Pons (tissue), 1 donor: ENCODE measurements at places on chromosomes 4 and X.

- DNase-seq = no peak
Observed at GRCh38 chr4:166049036-166049435, 176.0 kb downstream of the TLL1 start.

DNA sequence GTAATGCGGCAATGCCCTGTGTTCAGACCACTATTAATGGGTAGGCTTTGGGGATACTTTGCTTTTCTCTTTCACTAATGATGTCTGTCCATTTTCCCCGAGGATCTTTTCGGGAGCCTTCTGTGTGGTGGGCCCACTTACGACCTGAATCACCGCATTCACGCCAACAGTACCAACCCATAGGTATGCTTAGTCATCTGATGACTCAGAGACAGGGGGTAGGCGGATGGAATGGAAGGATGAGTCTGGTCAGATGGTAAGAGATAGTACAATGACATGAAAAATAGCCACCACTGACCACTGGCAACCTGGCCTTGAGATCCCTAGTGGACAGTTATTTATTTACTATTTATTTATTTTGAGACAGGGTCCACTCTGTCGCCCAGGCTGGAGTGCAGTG lies 76.0 kb upstream of the DHRSX start:
- no peak for DNase-seq

- no peak for DNase-seq
Observed at GRCh38 chr4:11931266-11931820, 502.6 kb upstream of the HS3ST1 start.

DNA sequence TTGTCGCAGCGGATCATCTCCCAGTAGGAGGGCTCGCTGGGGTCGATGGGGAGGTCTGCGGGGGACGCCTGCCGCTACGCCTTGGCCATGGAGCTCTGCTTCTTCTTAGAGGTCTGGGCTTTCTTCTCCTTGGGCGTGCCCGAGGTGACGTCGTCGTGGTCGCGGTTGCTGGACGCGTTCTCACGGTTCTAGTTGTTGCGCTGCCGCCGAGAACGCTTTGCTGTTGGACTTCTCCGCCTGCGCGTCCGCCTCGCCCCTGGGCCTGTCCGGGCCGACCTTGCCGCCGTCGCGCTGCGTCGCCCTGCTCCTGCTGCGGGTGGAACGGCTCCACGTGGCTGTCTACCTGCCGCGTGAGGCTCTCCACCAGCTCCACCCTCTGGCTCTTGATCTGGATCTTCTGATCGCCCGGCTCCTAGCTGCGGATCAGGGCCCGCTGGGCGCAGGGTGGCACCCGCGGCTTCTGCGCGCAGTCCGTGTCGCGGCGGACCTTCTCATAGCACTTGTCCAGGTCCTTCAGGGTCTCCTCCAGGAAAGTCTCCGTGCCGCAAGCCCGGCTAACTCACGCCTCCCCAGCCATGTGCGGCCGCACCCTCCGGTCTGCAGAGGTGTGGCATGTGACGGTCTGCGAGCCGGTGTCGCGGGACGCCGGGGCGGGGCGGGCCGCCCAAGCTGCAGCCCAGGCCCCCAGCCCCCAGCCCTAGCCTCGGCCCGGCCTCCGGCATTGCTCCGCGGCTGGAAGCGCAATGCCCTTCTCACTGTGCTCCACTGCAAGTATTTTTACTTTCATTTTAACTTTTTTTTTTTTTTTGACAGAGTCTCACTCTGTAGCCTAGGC lies 40.5 kb upstream of the OGT start:
- no peak for DNase-seq

DNA sequence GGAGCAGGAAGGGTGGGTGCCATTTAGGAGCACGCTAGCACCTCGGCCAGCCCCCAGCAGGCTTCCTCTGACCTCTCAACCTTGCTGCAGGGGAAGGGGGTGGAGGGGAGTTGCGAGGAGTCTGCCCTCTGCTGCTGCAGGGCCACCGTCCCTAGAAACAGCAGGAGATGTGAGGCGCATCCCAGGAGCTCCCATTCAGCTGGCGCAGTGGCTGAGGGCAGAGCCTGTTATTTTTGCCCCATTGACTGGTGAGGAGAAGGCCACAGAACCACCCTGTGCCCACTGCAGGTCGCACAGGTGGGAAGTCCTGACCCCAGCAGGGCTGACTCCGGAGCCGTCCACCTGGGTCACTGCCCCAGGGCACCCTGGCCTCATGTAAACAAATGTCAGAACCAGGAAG lies 8.0 kb downstream of the PDE6B start:
- no peak for DNase-seq

- DNase-seq = no peak
Observed at GRCh38 chr4:55372259-55372658, 23.5 kb upstream of the TMEM165 start.

- DNase-seq = no peak
Observed at GRCh38 chr4:36676139-36677050, 395.0 kb downstream of the DTHD1 start.

GRCh38 chr4:108763226-108763593 lies 357 bp upstream of the ETNPPL start:
- DNase-seq = no peak

DNA sequence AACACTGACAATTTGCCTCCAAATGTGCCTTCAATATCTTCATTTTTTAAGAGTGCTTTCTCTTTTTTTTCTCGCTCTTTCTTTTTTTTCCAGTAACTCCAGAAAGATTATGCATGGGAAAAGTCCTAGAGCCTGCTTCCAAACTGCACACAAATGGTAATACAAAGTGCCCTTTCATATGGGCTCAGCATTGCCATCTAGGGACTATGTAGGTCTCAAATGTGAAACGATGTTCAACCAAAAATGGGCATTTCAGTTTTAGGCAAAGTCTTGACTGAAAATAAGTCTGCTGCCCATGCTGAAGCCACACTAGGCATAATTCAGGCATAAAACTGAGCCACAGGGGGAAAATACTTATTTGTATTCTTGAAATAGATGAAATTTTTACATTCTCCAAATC lies 65.6 kb downstream of the SYNPO2 start:
- peak; percentile 64 for DNase-seq

DNA sequence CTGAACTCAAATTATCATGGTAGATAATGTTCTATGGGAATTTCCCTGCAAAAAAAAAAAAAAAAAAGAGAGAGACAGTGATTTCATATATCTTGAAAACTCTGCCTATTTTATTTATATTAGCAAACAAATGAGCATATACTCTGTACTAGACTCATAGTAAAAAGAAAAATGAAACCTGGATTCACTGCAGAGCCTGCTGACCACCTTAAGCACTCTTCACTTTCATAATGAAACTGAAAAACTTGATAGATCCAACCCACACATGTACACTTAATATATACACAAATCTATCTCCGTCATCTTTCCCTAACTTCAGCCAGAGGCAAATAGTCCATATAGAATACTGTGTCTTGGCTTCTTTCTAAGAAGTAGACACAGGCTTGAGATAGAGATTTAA lies 226.1 kb upstream of the KCNIP4 start:
- no peak for DNase-seq

DNA sequence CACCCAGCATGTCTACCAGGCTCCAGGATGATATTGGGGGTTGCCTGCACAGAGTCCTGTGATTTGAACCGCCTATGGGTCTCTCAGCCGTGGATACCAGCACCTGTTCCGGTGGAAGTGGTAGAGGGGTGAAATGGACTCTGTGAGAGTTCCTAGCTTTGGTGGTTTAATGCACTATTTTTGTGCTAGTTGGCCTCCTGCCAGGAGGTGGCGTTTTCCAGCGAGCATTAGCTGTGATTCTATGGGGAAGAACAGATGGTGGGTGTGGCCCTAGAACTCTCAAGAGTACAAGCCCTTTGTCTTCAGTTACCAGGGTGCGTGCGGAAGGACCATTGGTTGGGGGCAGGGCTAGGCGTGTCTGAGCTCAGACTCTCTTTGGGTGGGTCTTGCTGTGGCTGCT lies 316.9 kb upstream of the AMOT start:
- no peak for DNase-seq

- DNase-seq = peak; percentile 56
Observed at GRCh38 chr4:82429728-82430192, 502 bp downstream of the HNRNPDL start.

DNA sequence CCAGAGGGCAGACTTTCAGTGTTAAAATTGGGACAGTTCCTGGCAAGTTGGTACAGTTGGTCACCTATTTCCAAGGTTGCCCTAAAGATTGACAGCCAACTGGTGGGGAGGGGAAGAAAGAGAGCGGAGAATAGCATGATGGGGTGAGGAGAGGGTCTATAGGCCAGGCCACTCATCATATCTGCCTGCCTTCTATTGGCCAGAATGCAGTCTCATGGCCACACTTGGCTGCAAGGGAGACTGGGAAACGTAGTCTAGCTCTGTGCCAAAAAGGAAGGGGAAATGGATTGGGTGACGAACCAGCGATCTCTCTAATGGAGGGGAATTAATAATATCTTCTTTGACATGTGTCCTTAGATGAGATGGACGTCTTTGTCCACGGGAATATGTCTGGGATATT lies 197.4 kb upstream of the ATP6AP2 start:
- no peak for DNase-seq

DNA sequence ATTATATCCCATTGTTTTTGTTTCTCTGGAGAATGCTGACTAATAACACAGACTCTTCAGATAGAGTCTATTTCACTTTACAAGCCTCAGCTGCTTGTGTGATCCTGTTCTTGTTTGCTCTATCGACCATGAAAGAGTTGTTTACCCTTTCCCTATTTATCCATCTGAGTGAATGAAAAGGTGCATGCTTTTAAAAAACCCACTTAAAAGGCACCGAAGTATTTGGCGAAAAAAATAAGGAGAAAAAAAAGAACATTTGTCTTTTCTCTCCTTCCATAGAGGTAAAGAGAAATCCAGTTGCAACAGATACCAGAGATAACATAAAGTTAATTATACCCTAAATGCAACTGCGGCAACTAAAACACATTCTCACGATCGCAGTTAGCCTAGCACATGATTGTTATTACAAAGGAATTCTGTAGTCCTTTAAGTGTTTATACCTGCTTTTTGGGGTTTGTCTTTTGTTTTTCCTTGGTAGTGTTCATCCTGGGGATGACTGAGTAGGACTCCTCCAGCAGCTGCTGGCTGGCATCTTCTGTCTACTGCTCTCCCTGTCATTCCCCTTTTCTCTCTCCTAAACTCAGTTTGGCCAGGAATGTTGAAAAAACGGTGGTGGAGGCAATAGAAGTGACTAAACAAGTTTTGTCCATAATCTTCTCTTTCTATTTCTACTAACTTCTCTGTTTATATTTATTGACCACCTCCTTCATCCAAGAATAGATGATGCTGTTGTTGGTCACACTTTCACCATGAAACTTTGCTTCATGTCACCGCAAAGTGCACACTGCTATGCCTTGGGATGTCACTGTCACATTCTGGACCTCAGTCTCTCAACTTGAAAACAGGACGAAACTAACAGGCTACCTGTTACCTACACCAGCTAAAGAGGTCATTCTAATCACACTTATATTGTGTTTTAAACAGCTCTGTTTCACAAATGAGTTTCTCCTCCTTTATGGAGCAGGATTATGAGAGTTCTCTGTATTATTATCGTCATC lies 41.9 kb upstream of the FRAS1 start:
- no peak for DNase-seq

GRCh38 chrX:14902537-14902936 lies 29.3 kb downstream of the MOSPD2 start:
- peak; percentile 84 for DNase-seq

DNA sequence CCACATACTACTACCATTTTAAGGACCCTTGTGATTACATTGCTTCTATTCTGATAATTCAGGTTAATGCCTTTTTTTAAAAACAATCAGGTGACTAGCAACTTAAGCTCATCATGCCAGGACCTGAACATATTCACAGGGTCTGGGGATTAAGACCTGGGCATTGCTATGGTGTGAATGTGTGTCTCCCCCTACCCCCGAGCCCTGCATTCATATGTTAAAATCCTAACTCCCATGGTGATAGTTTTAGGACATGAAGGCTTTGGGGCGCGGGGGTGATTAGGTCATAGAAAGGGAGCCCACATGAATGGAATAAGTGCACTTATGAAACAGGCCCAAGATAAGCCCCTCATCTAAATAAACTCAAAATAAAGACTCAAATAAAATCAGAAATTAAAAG lies 734.4 kb upstream of the PABPC4L start:
- no peak for DNase-seq

DNA sequence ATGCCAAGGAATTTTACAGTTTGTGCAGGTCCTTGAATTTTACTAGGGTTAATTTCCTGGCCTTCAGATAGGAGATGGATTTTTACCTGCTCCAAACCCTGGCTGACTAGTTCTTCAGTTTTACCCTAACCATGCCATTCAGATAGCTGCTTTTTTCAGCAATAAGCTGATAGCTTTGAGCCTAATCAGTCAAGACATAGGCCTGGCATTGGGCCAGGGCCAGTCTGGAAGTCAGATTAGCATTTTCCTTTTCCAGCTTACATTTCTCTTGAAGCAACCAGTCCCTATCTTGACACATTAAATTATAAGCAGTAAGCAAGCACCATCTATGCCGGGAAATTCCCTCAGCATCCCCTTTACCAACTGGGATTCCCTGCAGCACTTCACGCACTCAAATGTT lies 177.1 kb downstream of the ADGRA3 start:
- no peak for DNase-seq

DNA sequence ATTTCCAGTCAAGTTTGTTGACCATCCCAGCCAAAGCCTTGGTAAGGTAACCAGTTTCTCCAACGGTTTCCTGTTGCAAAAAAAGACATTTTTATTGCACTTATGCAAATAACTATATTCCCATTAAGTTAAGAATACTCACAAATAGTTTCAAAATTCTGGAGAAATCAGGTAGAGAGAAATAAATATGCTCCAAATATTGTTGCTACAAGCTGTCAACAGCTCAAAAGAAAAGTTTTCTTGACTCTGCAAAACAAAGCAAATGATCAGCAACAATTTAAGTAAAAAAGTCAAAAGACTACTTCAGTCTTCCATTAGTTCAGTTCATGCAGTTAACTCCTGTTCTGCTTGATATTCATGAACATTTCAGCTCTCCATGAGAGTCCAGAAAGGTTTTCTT lies 49.0 kb upstream of the UGT8 start:
- no peak for DNase-seq

DNA sequence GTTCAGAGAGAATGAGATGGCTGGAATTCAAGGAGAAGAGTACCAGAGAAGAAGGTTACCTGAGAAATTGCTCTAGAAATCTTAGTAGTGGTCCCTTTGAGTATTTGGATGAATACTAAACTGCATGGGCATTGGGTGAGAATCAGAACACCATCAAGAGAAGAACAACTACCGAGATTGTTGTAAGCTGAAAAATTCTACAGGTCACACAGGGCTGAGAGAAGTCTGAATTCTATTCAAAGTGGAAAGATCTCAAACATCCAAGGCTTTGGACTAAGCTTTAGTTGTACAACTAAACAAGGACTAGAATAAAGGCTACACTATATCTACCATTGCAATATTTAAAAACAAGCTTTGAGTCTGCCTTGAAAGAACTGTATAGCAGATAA lies 40.8 kb downstream of the LRBA start:
- DNase-seq = no peak

- no peak for DNase-seq
Observed at GRCh38 chr4:39792529-39792928, 94.6 kb downstream of the UBE2K start.

- peak; percentile 79 for DNase-seq
Observed at GRCh38 chr4:95044324-95044837, 286.6 kb downstream of the BMPR1B start.

GRCh38 chr4:75989846-75990528 lies 758 bp downstream of the SDAD1 start:
- DNase-seq = no peak
